ENCODE measurements at places on chromosomes 12 and 14. TPM values are rescaled to one million over a fixed set of nuclear protein-coding genes. Genes with fewer than 3 reads are reported as not detected.

- no peak for DNase-seq
Measured at GRCh38 chr12:109572506-109572845, 828 bp downstream of the MMAB start.

Gene TMEM132C
- not detected for total RNA-seq

- DNase-seq: no peak
Measured at GRCh38 chr14:93010522-93011140, 87.7 kb downstream of the CHGA start.

- DNase-seq: no peak
Measured at GRCh38 chr14:74754157-74754556, 9.0 kb upstream of the YLPM1 start.

Gene CNOT2
- total RNA-seq: 60.9 TPM

Gene GPR135
- 3.5 TPM for total RNA-seq

DNA sequence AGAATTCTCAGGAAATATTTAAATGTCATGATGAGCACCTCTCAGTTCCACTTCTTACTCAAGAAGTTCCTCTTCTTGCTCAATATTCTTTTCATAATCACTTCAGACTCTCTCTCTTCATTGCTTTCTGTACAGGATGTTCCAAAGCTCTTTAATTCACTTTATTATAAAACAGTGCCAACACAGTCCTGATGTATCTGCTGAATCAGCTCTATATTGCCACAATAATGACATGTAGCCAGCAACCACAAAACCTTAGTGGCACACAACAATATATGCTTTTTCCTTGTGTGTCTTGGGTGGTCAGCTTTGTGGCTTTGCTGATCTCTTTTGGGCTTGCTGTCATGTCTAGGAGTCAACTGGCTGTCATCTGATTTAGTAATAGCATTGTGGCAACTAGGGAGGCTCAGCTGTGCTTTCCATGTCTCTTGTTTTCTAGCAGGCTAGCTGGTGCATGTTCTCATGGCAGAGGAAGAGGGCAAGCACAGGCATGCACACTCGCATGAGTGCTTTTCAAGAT lies 52.8 kb upstream of the SLC2A13 start:
- DNase-seq: no peak

- no peak for DNase-seq
Measured at GRCh38 chr14:93160353-93160801, 24.3 kb downstream of the MOAP1 start.

- no peak for DNase-seq
Measured at GRCh38 chr12:123764109-123764508, 2.0 kb downstream of the DNAH10 start.

Gene SLCO1B1
- not detected for total RNA-seq

GRCh38 chr14:90274019-90274418 lies 17.7 kb downstream of the PSMC1 start:
- no peak for DNase-seq

Gene ASIC1
- total RNA-seq: 3.0 TPM
